Amniotic stem cell (primary cell): ENCODE measurements at places on chromosomes 7 and 10.

- DNase-seq = no peak
Measured at GRCh38 chr10:122404576-122404975, 30.1 kb downstream of the PLEKHA1 start.

DNA sequence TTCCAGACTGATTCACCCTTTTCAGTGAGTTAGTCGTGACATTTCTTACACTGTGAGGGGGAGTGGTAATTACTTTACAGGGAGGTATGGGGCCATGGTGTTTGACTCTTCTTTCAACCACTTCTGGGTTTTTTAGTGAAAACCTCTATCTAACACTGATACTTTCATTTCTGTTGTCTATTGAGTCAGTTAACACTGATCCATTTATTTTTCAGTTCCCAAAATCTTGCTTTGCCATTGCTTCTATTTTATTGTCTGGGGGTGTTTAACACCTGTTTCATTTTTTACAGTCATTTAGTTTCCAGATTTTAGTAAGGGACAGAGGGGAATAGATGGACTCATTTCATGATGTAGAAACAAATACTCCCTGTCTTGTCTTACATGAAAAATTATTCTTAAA is 61.5 kb downstream of the HELLS start:
- no peak for DNase-seq

GRCh38 chr7:100823534-100823933 is 3.8 kb downstream of the EPHB4 start:
- DNase-seq = no peak

GRCh38 chr7:80303315-80303714 is 168.7 kb downstream of the GNAI1 start:
- no peak for DNase-seq

- peak; percentile 64 for DNase-seq
Measured at GRCh38 chr7:28405662-28406061, 6.7 kb upstream of the CREB5 start.
